Neural progenitor cell (in vitro differentiated cells): ENCODE measurements at places on chromosomes 2 and 18. TPM values are rescaled to one million over a fixed set of nuclear protein-coding genes. Genes with fewer than 3 reads are reported as not detected.

Gene EPB41L3
- 1.7 and 8.6 TPM in 2 replicates for total RNA-seq

Gene RUFY4
- total RNA-seq = not detected in 2 replicates

Gene IGFBP5
- 150 and 249 TPM in 2 replicates for total RNA-seq

- no peak for DNase-seq
Measured at GRCh38 chr2:223442847-223443246, 159.3 kb downstream of the SCG2 start.

Gene DYNAP
- not detected in 2 replicates for total RNA-seq

GRCh38 chr2:234240917-234241316 lies 190.4 kb downstream of the SPP2 start:
- DNase-seq = no peak

Gene GPR45
- total RNA-seq = not detected in 2 replicates

- DNase-seq = no peak
Measured at GRCh38 chr2:162581959-162582798, 238.2 kb downstream of the GCA start.

GRCh38 chr2:149568138-149568537 lies 19.4 kb downstream of the MMADHC start:
- DNase-seq = no peak

Gene ARL4C
- 87.6 and 96.6 TPM in 2 replicates for total RNA-seq
